Coronary artery (tissue), 2 donors: ENCODE measurements at places on chromosomes 4 and X.
A peak's percentile ranks its signal among the peaks of the same experiment; 100 is the strongest.

DNA sequence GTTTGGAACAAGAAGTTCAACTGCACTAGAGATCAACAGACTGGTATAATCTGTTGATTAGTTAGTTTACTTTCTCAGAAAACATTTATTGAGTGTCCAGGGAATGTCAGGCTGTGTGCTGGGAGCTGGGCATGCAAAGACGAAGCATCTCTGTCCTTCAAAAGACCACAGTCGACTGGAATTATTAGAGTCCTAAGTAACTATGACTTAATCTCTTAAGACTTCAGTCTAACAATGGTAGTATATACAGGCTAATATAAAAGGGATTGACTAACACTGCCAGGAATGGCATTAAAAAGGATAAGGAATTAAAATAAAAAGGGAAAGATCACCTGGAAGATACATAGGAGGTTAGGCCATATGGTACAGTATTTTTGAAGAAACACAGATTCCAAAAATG, 128.7 kb downstream of the WDFY3 start:
- no peak for DNase-seq

DNA sequence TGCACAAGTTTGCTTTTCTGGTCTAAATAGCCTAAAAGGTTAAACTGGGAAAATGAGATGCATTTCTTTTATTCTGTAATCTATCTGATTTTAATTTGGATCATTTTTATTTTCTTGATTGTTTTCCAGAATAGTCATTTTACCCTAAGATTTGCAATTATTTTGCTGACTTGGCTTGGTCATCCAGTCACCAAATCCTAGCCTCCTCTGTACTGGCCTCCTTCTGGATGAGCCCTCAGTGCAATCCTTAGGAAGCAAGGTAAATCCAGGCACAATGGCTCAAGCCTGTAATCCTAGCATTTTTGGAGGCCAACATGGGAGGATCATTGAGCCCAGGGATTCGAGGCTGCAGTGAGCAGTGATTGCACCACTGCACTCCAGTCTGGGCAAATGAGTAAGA, 9.2 kb downstream of the EREG start:
- DNase-seq = no peak

- DNase-seq = no peak
Observed at GRCh38 chrX:129771266-129771995, 8.3 kb upstream of the SASH3 start.

GRCh38 chr4:68797618-68798017, 18.2 kb upstream of the UGT2B10 start:
- DNase-seq = no peak

DNA sequence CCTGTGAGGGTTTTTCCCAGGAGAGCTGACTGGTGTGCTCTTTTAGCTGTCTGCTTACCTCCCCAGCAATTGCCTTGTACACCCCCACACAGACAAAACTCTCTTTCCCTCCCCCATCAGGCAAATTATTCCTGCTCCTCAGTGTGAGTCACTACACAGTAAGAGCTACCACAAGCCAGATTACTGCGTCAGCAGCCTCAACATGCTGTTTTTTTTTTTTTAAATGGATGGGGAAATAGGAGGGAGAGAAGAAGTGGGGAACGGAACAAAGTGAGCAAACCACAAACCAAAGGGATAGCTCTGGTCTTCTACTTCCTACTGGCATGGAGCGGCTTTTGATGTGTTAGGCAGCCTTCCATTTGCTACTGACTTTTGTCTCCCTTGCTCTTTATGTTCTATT, 107.5 kb upstream of the ACSL4 start:
- no peak for DNase-seq

- DNase-seq = no peak
Observed at GRCh38 chr4:182062936-182063335, 180.3 kb upstream of the TENM3 start.

DNA sequence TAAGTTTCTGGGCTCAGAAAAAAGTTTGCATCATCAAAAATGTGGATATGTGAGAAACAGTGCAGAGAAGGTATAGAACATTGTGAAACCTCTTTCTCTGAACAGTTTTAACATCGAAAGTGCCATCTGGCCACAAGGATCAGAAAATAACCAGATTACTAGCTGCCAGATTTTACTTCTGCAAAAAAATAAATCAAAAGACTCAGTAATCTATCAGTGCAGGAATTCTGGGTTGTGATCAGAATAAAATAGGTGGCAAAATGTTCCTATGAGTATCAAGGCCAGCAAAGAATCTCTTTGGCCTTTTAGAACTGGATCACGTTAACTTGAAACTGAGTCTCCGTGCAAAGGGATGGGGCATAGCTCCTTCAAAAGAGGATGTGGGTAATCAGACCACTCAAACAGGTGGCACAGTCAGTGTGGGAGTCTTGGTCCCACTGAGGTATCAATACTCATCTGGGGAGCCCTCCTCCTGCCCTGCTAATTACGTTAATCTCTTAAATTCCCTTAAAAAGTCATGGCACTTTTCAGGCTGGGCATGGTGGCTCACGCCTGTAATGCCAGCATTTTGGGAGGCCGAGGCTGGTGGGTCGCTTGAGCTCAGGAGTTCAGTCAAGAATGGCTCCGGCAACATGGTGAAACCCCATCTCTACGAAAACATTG, 26.7 kb upstream of the RBM47 start:
- DNase-seq = no peak

GRCh38 chr4:181860157-181860556, 383.0 kb upstream of the TENM3 start:
- no peak for DNase-seq

GRCh38 chrX:2677764-2678163, 13.3 kb upstream of the CD99 start:
- DNase-seq = peak; percentile 82

GRCh38 chr4:5890063-5890727, 2.7 kb downstream of the CRMP1 start:
- DNase-seq = no peak

DNA sequence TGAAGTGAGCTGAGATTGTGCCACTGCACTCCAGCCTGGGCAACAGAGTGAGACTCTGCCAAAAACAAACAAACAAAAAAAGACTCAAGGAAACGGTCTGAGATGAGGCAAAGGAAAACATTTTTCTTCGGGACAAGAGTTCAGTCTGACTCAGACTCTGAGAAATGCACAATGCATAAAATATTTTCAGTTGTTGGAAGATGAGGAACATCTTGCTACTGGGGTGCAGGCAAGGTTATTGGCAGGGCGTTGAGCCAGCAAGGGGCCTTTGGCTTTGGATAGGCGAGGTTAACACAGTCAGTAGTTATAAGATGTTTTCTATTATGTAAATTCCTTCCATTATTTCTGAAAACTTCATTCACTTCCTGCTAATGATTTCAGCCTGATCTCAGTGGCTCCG, 96.1 kb upstream of the VCX start:
- DNase-seq = no peak

DNA sequence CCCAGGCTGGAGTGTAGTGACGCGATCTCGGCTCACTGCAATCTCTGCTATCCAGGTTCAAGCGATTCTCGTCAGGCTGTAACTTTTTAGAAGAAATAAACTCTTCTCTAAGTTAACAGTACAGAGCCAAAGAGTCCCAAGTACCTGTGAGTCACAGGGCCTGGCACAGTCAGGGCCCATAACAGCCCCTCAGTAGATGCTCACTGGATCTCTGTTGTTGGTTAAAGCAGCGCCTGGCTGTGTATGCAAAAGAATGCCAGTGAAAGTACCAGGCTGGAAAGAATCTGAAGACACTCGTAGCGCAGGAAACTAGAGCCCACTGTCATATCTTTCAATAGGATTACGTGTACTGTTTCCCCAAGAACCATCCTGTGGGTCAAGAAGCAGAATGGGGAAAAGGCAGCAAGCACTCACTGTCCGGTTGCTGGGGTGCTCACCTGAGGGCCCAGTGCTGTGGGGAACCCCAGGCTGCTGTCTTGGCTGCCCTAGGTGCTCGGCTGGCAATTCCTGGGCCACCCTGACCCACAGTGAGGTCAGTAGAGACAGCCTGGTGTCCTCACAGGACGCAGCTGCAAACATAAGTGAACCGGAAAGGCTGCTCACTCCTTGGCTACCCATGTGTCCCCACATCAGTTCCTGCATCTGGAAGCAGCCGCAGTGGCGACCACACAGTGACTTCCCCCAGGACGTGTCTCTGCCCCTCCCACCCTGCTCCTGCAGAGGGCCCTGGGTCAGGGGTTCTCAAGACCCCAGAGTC, 3.1 kb upstream of the SLBP start:
- DNase-seq = no peak

DNA sequence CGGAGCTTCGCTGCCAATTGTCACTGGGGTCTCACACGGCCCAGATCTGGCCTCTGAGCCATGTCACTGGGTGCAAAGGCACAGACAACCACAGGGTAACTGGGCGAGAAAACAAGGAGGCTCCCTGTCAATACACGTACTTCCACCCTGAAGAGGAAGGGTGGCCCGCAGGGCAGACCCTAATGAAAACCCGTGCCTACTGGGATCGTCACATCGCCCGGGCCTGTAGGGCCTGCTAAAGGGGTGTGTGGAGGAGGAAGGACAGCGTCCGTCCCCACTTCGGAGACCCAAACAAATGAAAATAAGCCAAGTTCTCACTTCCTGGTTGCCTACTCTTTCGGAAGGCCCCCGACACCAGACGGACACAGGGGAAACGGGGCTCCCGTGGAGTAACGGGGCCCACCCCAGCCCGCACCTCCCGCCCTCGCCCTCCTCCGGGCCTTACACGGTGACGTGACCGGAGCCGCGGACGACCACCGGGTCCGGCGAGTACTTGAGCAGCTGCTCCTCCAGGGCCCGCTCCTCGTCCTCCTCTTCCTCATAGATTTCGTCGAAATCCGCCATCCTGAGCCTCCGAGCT, 578 bp downstream of the CHIC2 start:
- DNase-seq = peak; percentile 79

DNA sequence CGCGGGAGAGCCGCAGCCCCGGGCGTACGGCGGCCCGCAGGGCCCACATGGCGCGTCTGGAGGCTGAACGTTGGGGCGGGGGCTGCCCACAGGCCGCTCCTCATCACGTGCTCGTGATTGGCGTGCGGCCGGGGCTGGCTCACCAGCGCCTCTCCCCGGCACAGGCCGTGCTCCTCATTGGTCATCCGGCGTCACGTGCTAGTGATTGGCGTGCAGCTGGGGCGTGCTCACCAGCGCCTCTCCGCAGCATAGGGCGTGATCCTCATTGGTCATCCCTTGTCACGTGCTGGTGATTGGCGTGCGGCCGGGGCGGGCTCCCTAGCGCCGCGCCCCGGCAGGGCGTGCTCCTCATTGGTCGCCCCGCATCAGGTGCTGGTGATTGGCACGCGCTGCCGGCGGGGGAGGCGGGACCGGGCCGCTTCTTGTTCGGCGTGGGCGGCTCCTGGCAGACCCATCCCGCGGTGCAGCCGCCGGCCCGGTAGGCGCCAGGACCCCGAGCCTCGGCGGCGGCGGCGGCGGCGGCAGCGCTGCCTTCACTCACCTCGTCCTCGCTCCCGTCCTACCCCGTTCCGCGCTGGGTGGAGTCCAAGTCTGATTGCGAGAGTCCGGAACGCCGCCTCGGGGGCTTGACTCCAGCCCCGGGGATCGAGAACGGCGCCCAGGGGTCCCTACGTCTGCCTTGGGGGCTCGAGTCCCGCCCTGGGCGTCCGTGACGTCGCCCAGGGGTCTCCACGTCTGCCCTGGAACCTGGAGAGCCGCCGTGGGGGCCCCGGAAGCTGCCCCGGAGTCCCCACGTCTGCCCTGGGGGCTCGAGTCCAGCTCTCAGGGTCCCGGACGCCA, at the start of gene GTPBP6:
TSS of gene GTPBP6 (minus strand) at position 58 of the 840 bp plus-strand sequence. CDS start at position 49, 9 bp downstream.
- peak; percentile 100 for DNase-seq

DNA sequence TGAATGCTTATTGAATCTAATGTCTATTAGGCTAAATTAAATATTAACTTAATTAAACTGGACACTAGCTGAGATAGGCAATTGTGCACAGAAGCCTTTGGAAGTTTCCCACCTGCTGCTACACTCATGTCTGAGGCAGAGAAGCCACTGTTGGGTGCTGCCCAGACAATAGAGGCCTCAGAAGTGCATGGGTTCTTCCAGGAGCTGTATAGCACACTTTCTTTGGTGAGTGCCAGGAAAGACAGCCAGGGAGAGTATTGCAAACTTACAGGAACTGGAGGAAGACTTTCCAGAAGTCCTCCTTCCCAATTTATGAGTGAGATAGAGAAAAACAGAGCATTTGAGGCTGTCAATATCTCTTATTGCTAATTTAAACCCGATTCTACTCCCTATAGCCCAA, 89.9 kb downstream of the GPAT3 start:
- no peak for DNase-seq

- no peak for DNase-seq
Observed at GRCh38 chr4:139454111-139455045, at the start of gene RAB33B. RAB33B (plus strand) TSS chr4:139454121; CDS start chr4:139454196, 75 bp downstream.

GRCh38 chr4:98686847-98687246, 28.4 kb upstream of the TSPAN5 start:
- no peak for DNase-seq

GRCh38 chrX:46178763-46179162, 366.5 kb downstream of the ZNF674 start:
- no peak for DNase-seq

DNA sequence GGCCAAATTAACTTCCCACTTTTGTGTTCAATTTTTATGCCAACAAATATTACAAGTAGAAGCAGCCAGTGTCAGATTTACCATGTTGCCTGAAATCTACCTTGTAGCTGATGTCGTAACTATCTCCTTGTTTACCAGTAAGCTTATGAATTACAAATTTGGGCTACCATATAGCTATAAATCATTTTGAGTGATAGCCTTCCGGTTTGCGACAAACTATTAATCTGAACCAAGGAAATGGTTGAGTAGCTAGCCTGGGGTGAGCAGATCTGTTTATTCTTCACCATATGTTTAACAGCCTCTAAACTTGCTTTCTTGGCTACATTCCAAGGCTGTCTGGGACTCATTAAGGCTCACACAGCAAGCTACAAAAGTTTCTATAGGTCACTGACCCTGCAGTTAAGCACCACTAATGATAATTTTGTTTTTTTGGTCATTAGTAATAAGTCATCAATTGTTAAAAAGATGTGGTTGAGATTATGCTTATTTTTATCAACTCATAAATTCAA, 218.7 kb upstream of the SPOCK3 start:
- no peak for DNase-seq

DNA sequence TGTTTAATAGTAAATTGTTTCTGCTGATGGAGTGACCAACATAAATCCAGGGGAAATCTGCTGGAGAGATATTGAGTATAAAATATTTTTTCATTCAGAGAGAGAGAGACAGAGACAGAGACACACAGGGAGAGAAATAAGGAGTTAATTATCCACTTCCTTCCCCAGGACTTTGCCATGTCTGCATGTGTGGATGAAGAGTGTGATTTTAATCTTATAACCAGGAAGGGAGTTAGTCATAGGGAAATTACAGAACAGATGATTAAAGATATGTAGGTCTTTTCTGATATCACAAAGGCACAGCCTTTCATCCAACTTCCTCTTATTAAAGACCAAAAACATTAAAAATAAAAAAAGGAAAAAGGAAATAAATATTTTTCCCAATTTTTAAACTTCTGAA, 526.3 kb downstream of the SPRY1 start:
- no peak for DNase-seq

- no peak for DNase-seq
Observed at GRCh38 chr4:19366916-19367315, 884.8 kb upstream of the SLIT2 start.

- DNase-seq = no peak
Observed at GRCh38 chr4:878796-879728, 53.1 kb downstream of the GAK start.

GRCh38 chr4:184647266-184648053, 1.8 kb downstream of the CASP3 start:
- DNase-seq = no peak
